ENCODE measurements at places on chromosomes 16 and 17.

GRCh38 chr17:78818152-78818846, 22.3 kb downstream of the USP36 start:
- no peak for ATAC-seq

GRCh38 chr16:57614536-57614935, 13.9 kb upstream of the ADGRG1 start:
- no peak for ATAC-seq

GRCh38 chr16:75074920-75075687, 41.5 kb downstream of the LDHD start:
- peak; percentile 66 for ATAC-seq

DNA sequence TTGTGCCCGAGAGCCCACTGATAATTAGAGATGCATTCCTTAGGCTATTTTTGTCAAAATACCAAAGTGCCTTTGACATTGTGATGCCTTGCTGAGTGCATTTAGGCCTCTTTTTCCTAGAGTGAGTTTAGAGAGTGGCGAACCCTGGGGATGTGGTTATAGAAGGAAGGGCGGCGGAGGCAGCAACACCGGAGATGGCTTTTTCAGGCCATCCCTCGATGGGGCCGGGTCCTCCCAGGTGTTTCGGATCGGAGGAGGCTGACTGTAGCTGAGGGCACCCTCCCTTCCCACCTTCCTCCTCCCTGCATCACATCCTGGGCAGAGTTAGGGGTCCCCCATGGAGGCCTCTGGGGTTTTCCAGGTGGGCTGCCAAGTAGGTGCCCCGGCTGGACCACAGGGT, 6.6 kb upstream of the SNAI3 start:
- ATAC-seq, result no peak

- no peak for ATAC-seq
These were observed 10.3 kb downstream of the C16orf86 start for GRCh38 chr16:67676939-67677338.

DNA sequence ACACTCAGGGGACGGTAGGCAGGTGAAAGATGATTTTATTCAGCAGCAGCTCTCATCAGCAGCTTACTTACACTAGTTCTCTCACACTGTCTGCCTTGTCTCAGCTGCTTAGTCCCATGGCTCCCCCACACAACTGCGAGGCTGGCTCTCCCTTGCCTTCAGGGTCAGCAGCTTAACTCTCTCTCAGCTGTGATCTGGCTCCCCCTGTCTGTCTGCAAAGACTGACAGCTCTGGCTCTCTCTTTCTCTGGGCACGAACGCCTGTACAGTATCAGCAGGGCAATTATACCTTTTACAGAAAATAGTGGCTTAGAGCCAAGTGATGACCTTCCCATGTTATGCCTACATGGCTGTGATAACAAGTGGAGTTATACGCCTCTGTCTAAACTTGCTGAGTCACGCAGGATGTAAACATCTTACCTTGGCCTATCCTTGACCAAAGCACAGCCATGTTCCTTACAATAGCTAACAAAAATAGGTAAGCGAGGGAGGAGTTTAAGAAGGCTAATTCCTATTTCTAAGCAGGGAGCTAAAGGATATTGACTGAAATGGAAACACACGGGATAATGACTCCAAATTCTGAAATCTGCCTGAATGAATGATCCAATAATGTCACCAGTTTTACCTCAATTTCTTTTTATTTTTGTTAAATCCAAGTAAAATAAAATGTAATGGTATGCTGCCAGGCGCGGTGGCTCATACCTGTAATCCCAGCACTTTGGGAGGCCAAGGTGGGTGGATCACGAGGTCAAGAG, 1.1 kb upstream of the NDUFAB1 start:
- no peak for ATAC-seq

GRCh38 chr16:49838441-49839016, 17.4 kb downstream of the ZNF423 start:
- no peak for ATAC-seq

- ATAC-seq, result no peak
These were observed 87.1 kb downstream of the SLC39A11 start for GRCh38 chr17:73005360-73005759.

DNA sequence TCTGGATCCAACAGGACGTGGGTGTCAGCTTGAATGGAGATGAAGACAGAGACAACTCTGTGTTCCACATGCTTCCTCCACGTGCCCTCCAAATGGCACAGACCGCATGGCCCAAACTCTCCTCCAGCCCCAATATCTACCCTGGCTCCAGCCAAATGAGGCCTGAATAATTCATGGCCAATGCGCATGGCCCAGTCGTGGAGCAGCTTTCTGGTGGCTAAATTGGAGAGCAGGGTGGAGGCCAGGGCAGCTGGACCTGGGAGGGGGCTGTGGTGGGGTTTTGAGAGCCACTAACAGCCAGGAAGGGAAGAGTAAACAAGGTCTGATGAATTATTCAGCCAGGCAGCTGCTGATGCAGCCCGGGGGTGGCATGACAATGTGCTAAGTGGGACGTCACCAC, 96.7 kb upstream of the TMEM132E start:
- ATAC-seq, result no peak

- peak; percentile 60 for ATAC-seq
These were observed 22.7 kb downstream of the PEMT start for GRCh38 chr17:17568772-17569195.

DNA sequence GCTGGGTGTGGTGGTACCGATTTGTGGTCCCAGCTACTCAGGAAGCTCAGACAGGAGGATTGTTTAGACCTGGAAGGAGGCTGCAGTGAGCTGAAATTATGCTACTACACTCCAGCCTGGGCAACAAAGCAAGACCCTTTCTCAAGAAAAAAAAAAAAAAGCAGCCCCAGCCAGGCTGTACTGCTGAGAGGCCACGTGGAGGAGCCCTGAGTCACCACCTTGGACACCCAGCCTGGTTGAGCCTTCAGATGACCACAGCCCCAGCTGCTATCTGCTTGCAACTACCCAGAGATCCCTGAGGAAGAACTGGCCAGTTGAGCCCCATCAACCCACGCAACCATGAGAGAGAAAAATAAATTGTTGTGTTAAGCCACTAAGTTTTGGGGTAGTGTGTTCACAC, 23.6 kb upstream of the GPRC5C start:
- ATAC-seq, result no peak

DNA sequence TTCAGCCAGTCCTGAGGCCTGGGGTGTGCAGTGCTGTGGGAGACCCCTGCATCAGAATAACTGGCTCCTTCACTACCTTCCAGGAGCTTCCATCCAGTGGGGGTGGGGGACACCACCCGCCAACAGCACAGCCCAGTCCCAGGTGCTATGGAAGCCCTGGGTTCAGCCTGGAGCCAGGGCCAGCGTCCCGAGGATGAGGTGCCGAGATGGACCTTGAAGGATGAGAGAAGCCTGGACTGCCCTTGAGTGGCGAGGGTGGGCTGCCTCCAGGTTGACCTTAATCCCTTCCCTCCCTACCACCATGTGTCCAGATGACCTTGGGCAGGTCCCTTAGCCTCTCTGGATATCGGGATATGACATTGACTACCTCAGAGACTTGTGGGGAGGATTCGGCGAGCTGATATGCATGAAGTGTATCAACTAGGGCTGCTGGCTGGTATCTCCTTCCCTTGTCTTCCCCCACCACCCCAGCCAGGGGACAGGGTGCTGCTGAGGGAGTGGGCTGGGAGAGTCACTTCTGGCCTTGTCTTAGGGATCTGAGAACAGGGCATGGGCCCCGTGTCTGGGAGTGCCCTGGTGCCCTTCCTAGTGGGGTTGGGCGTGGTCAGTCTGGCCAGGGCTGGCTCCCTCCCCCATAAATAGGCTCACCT, 14.2 kb upstream of the LASP1NB start:
- ATAC-seq, result no peak

DNA sequence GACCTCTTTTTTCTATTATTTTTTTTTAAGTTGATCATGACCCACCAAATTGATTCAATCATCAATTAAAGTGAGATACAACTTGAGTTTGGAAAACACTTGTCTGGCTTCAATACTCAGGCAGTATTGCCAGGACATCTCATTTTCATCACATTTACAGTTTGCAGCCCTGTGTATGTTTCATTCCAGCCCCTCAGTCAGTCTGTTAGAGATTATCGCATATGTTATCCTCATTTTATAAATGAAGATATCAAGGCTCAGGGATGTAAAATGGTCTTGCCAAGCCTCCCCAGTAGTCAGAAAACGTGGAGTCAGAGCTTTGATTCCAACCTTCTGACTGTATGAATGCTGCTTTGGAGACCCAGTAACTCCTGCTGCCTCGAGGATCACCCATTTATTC, 87.3 kb upstream of the CACNG3 start:
- no peak for ATAC-seq

DNA sequence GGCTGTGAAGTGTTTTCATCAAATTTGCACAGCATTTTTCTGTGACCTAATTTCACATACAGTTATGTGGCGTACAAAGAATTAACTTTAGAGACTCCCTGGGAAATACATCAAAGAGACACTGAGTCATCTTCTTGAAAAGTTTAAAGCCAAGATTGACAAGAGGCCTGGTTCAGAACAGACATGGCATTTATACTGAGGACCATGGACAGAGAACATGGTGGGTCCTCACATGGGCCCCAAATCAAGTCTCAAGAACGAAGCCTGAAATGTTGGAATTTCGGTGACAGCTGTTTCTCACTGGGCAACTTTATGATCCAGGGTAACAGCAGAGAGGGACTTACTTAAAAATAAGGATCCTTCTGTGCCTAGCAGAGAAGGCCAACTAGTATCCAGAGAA, 311.5 kb upstream of the KCNJ16 start:
- ATAC-seq, result peak; percentile 32

DNA sequence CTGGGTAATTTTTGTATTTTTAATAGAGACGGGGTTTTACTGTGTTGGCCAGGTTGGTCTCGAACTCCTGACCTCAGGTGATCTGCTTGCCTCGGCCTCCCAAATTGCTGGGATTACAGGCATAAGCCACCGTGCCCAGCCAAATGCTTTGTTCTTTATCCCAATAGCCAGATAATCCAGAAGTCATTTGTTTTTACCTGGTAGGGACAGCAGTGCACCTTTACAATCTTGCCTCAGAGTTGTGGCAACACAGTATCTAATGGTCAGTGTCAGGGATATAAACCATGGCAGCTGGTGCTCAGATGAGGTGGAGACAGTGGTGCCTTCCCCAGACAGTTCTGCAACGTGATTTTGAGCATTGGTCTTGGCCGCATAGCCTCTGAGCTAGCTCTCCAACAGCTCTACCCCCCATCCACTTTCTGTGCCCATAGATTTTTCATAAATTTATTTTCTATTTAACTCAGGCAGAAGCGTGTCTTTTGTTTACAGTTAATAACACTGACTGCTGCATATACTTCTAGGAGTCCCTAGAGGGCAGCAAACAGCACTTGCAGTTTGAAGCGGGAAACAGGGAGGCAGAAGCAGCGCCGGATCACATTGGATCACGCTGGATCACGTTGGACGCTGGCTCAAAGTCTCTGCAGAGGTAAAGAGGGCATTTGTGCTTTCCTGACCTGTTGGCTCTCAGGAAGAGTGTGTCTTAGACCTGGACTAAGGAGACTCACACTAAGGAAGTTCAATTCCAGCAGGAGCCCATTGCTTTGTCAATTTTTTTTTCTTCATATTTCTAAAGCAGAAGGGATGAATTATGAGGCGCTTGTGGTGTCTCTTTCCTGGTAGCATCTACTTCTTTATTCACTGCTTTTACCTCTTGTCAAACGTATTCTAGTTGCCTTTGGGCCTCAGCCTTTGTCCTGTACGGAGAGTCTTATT, 5.1 kb upstream of the GGT6 start:
- peak; percentile 59 for ATAC-seq

- ATAC-seq, result no peak
These were observed 48.4 kb upstream of the SKAP1 start for GRCh38 chr17:48478224-48479013.

DNA sequence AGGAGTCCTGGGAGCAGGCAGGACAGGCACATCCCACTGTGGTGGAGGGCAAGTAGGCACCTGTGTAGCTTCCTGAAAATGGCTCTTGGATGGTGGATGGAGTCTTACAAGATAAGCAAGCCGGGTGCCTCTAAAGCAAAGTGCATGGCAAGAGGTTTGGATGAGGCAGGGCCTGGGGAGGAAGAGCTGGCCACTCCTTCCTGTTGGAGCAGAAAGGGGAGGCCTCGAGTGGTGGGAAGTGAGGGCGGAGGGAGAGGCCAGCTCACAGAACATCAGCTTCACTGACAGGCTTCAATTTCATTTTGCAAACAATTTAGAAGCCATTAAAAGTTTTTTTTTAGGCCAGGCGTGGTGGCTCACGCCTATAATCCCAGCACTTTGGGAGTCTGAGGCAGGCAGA, 31.0 kb downstream of the CD300A start:
- ATAC-seq, result no peak

- ATAC-seq, result peak; percentile 72
These were observed 34.5 kb downstream of the YWHAE start for GRCh38 chr17:1365445-1366039.

DNA sequence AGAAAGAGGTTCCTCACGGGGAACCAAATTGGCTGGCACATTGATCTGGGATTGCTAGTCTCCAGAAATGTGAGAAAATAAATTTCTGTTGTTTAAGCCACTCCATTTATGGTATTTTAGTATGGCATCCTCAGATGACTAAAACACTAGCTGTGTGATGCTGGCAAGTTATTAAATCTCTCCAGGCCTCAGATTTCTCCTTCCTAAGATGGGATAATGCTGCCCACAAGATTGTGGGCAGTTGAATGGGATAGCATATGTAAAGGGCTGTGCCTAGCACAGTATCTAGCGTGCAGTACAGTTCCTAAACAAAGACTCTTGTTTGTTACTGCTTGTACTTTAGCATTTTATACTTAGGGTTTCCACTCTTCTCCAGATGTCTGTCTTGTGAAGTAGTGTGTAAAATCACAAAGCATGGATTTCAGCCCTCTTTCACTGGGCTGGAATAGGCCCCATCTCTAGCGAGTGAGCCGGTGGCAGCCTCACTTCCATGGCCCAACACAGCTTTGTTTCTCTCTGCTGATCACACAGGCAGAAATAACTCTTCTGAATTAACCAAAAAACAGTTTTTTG, 38.2 kb upstream of the PHAF1 start:
- no peak for ATAC-seq

DNA sequence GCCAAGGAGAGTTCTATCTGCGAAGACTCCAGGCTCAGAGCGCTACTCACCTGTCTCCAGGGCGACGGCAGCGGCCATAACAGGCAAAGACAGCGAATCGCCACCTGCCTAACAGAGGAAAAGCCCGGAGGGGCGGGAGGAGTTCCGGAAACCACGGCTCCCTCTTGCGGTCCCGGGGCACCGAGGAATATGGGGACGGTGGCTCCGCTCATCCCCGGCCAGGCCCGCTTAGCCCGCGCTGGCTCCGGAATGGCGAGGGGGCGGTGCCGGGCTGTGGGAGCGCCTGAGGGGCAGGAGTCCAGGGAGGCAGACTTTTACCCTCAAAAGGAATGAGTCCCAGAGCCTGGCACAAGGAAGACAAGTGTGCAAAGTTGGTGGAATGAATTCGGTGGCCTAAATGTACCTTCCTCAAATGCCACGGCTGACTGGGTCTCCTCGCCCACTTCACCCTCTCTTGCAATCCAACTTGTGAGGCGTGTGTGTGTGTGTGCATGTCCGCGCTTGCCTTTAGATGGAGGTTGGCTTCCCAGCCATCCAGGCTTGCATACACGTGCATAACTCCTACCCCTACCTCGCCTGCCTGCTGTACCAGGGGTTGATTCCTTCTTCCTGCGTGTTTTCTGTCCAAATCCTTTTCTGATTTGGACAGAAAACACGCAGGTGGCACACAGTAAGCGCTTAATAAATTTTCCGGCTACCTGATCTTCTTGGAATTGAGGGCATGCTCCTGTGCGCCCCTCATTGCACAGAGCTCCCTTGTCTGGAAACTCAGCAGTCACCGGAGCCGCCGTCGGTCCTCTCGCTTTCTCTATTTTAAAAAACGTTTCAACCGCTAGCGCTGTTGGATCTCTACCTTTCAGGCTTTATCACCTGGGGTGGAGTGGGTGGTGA, 3.5 kb downstream of the C17orf100 start:
- peak; percentile 44 for ATAC-seq

Data from esophagus mucosa (tissue), 1 donor.